ENCODE measurements at places on chromosomes 5 and 9.

GRCh38 chr5:68041293-68041692 lies 174.3 kb upstream of the PIK3R1 start:
- no peak for DNase-seq

DNA sequence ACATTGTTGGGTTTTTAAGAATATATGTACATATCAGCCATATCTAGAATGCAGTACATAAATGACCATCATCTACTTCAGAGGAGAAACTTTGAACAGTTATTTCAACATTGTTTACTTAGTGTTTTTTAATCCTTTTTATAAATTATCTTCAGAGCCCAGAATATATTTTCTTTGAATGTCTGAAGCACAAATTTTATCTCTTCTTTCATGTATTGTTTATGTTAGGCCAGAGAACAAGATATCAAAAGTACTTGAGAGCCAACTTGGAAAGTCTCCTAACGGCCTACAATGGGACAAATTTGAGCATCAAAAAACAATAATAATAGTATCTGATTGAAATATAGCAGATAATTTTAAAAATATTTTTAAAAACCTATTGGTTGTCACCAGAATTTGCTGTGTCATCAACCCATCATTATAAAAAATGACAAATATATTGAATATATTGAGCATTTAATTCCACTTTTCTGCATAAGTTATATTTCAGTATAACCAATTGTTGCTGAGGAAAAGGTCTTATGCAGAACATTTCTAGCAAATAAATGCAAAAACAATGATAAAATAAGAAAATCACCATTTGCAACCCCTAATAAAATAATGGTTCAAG lies 67.5 kb upstream of the CCNG1 start:
- no peak for DNase-seq

DNA sequence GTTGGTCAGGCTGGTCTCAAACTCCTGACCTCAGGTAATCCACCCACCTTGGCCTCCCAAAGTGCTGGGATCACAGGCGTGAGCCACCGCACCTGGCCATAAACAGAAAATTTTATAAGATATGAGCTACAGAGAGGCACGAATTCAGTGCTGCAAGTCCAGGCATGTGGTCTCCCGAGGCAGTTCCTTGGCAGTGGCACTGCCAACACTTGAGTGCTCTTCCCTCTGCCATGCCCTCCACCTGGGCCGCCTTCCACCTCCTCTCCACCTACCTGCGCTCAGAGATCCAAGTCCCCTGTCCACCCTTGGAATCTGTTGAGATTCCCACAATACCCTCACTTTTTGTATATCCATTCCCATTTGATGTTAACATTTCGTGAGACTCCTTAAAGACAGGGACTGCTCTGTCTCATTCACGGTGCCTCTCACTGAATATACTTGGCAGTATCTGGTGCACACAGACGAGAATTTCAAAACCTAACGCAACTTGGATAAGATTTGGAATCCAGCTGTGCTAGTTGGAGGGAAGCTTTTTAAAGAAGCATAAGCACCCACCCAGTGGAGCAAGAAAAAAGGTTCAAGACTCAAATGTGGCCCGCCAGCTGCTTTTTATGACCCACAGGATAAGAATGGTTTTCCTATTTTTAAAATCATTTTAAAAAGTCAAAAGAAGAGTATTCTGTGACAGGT lies 68.3 kb downstream of the DCP2 start:
- DNase-seq: no peak

DNA sequence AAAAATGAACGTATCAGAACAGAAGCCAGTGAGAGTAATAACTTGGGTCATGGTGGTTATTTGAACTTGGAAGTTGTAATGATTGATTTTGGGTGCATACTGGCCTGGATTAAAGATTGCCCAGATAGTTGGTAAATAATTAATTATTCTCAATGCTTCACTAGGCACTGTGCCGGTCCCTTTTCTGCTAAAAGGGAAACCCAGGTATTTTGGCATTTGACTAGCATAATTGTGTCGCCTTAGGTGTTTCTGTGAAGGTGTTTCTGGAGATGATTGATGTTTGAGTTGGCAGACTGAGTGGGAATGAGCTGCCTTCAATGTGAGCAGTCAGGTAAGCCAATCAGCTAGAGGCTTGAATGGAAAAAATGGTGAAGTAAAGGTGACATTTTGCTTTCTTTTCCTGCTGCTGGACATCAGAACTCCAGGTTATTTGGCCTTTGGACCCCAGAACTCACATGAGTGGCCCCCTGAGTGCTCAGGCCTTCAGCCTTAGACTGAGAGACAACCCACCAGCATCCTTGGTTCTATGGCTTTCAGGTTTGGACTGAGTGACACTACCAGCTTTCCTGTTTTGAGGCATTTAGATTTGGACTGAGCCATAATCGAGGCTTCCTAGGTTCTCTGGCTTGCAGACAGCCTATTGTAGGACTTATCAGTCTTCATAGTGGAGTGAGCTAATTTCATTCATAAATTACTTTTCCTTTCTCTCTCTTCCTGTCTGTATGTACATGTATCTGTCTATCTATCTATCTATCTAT lies 120.7 kb upstream of the PAPPA start:
- DNase-seq: no peak

GRCh38 chr9:98811051-98811650 lies 3.7 kb downstream of the GALNT12 start:
- DNase-seq: no peak

DNA sequence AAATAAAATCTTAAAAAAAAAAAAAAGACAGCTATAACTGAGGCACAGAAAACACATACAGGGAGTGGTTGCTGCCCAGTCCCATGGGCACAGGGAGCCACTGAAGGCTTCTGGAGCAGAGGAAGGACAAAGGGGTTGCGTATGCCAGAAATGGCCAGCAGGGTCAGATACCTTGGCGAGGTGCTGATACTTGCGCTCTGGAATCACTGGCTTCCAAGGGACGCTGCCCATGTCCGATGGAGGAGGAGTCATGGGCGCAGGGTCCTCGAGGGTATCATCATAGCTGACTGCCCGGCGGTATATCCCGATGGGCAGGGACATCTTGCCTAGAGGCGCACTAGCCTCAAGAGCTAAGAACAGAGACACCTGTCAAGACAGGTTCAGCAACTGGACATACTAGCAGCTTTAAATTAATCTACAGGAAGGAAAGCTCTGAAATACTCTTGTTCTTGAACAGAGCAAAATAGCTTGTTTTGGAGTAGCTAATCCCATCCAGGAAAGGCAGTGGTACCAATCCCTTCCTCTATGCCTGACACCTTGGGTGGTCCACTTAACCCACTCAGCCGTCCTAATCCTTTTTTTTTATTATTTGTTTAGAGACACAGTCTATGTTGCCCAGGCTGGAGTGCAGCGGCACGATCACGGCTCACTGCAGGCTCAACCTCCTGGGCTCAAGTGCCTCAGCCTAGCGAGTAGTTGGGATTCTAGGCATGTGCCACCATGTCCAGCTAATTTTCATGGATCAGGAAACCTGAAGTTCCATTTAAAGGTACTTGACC lies 6.0 kb downstream of the KIAA1191 start:
- DNase-seq: no peak

DNA sequence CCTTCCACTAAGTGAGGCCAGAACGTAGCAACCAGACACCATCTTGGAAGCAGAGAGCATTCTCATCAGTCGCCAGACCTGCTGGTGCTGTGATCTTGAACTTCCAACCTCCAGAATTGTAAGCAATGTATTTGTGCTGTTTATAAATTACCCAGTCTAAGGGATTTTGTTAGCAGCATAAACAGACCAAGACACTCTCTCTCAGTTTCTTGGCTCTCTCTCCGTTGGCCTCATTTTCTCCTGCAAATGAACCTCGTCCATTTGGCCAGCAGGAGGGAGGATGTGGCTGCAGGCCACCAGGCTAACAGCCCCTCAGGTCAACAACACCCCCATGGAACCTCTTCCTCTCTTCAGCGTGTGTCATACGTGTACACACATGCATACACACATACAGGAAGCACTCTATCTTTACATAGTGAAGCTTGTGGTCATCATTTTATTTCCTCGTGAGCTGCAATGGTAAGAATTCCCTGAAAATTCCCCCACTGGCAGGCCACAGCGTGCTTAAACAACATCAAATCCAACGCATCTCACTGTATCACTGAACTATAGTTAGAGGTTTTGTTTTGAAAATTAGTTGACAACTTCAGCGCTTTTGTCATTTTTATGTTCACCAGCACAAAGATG lies 62.8 kb upstream of the PPP1R26 start:
- no peak for DNase-seq

DNA sequence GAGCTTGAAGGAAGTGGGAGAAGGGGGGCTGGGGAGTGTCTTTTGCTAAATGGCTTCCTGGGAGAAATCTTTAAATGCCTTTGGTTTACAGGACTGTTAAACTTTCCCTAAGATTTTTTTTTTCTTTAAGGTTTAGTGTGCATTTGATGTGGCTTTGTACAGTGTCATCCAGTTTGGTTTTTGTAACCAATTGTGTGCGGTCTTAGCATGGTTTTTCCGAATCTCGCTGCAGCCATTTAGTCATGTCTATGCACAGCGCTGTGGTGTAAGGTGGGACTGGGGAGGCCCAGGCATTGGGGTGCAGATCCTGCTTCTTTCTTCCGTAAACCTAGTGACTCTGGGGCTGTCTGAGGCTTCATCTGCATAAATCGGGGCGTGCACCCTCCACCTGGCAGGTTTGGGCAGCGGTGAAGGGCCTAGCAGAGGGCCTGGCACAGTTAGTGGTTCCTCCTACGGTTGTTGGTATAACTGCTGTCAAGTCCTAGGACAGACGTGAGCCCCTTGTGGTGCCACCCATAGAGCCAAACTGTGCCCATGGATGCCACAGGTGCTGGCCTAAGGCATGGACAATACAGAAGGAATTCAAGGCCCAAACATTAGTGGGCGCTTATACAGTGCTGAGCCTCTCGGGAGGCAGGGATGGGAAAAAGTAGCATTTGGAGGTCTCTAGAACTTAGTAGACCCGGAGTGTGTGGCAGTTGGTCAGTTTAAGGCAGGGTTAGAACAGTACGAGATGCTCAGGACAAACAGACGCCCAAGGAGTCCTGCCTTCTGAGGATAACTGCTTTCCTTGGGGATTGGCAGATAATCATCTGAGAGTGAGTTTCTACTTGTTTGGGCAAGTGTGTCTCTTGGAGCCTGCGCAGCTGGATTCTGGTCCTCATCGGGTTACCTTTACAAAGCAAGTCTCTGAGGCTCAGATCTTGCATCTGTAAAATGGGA lies 1.5 kb downstream of the PRRC2B start:
- DNase-seq: peak; percentile 57

DNA sequence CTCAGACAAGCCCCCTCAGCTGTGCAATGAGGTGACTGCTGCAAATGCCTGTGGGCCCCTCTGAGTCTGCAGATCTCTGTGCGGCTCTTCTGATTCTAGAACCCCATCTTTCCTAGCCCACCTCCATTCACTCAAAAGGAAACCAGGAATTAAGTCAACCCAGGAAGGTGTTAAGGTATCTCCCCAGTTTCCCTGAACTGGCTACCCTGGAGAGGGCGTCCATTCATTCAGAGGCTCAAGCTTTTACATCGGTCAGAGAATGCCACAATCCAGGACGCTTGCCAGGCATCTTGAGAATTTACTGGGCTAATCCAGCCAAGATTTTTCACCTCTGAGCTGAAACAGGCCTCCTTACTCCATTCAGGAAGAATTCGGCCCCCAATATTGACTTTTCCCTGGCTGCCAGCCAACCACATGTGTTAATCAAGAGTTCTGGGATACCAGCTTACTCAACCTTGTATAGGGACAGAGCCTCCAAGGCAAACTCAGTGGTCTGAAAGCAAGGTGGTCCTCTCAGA lies 889 bp upstream of the ADAMTS12 start:
- DNase-seq: no peak

GRCh38 chr9:928363-929042 lies 48.0 kb upstream of the DMRT3 start:
- no peak for DNase-seq

DNA sequence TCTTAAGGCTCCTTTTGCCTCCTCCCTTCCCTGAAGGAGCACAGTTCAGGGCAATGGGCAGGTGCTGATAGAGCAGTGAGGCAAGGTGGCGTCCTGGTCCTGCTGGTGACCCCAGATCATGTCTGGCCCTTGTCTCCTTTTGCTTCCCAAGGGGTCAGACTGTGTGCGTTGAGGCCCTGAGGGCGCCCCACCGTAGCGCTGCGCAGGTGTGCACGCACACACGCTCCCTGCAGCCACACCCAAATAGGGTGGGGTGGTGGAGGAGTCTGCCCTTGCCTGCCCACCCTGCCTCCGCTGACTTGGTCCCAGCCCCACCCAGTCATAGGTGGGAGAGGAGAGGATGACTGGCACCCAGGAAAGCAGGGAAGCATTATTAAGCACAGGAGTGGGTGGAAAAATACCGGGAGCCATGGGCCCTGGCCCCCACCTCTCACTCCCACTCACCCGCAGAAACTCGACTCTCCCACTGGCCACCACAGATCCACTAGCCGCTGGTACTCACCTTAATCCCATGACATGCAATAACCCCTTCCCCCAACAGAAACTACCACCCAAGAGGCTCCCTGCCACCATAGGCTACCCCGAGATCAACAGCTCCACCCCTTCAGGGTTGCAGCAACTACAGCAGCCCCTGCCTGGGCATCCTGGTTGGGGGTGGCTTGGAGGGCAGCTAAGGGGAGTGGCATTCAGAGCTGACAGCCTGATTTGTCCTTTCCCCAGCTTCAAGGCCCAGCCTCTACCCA lies 16.7 kb downstream of the PDLIM4 start:
- DNase-seq: no peak

GRCh38 chr5:126525630-126526245 lies 69.3 kb downstream of the ALDH7A1 start:
- no peak for DNase-seq

GRCh38 chr5:42387563-42387962 lies 35.7 kb upstream of the GHR start:
- DNase-seq: no peak

DNA sequence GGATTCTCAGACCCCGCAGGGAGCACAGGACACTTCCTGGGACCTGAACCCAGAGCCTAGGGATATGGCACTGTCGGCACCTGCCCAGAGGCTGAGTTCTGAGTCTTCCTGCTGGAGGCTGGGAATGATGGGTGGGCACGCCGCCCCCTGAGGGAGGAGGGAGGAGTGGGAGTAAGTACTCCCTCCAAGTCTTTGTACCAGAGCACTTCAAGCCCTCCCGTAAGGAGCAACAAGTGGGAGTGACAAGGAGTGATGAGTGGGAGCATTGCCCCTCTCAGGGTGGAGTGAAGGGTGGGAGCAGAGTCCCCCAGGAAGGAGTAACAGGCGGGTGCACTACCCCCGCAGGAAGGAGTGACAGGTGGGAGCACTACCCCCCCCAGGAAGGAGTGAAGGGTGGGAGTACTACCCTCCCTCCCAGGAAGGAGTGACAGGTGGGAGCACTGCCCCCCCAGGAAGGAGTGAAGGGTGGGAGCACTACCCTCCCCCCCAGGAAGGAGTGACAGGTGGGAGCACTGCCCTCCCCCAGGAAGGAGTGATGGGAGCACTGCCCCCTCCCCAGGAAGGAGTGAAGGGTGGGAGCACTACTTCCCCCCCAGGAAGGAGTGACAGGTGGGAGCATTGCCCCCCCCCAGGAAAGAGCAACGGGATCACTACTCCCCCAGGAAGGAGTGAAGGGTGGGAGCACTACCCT lies 100.1 kb downstream of the CACNA1B start:
- no peak for DNase-seq

DNA sequence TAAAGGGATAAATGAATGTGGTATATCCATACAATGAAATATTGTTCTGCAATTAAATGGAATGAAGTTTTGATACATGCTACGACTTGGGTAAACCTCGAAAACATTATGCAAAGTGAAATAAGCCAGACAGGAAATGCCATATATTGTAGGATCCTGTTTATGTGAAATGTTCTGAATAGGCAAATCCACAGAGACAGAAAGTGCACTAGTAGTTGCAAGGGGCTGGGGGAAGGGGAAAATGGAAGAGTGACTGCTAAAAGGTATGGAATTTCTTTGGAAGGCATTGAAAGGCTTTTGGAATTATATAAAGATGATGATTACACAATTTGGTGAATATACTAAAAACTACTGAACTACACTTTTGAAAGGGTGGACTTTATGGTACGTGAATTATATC lies 97.0 kb downstream of the FOXD1 start:
- DNase-seq: no peak
